ENCODE measurements at places on chromosomes 6 and 20.
A peak's percentile ranks its signal among the peaks of the same experiment; 100 is the strongest.

DNA sequence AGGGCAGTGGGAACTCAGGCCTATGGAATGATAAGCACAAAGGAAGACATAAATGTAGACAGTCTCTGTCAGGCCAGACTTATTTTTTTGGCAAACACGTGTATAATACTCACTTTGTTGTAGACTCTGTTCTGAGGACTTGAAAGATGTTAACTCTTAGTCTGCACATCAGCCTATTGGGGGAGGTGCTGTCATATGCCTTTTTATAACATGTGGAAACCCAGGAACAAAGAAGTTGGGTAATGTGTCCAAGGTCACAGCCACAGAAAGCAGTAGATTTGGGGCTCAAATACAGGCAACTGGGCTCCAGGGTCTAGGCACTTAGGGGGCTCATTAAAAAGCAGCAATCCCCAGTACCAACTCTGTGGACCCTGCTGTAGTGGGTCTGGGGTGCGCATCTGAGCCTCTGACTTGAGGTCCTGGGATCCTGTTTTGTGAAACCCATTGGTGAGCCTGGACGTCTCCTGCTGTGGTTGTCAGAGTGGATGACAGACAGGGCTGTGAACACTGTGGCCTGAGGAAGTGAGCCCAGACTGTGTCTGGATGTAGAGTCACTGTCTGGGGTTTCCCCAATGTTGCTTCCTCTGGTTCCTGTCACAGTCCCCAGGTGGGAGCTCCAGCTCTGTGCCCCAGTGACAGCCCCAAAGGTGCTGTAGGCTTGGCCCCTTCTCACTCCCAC, 50.0 kb downstream of the CDH26 start:
- DNase-seq = no peak

DNA sequence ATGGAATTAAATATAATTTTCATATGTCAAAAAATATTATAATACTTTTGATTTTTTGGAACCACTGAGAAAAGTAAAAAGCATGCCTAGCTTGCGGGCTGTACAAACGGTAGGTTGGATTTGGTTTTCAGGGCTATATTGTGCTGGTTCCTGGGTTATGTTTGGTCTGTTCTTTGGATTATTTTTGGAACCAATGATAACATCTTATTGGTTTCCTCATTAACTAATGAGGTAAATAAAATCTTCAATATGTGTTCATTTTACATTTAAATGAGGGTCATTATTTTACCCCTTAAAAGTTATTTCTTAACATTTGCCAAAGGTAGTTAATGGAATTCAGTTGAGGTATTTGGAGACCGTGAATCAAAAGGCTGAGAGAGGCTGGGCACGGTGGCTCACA, 96.6 kb downstream of the IMPG1 start:
- no peak for DNase-seq

GRCh38 chr6:11296449-11297375, 64.2 kb upstream of the NEDD9 start:
- peak; percentile 34 for DNase-seq

DNA sequence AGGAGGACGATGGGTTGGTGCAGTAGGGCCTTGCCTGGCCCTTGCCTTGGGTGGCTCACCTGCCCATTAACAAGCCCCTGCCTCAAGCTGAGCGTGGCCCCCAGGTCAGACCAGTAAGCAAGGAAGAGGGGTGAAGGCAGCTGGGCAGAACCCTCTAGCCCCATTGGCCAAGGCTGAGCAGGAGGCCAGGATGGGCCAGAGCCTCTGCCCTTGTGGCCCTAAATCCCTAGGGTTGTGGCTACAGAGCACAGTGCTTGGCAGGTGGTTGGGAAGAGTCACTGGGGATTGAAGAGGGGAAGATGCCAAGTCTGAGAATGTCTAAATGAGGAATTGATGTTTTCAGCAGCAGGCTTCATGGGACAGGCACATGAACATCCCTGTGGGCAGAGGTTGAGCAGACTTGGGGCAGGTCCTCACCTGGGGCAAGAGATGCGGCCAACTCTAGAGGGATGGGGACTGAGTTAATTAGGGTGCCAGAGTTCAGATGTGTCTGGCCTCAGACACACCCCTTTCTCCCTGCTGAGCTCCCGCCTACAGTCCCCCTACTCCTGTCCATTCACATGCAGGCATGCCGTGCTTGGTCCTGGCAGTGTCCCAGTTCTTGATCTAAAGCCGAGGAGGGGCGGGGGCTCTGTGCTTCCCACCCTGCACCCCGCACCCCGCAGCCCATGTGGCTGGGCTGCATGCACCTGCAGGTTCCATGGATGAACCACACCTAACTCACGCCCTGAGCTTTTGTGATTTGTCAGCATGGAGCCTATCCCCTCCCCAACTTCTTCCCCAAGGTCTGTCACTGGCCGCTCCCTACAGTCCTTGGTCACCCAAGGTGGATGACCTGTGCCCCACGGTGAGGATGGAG, 9.8 kb downstream of the GTSF1L start:
- no peak for DNase-seq

GRCh38 chr6:101013612-101014195, 132.6 kb upstream of the ASCC3 start:
- no peak for DNase-seq

DNA sequence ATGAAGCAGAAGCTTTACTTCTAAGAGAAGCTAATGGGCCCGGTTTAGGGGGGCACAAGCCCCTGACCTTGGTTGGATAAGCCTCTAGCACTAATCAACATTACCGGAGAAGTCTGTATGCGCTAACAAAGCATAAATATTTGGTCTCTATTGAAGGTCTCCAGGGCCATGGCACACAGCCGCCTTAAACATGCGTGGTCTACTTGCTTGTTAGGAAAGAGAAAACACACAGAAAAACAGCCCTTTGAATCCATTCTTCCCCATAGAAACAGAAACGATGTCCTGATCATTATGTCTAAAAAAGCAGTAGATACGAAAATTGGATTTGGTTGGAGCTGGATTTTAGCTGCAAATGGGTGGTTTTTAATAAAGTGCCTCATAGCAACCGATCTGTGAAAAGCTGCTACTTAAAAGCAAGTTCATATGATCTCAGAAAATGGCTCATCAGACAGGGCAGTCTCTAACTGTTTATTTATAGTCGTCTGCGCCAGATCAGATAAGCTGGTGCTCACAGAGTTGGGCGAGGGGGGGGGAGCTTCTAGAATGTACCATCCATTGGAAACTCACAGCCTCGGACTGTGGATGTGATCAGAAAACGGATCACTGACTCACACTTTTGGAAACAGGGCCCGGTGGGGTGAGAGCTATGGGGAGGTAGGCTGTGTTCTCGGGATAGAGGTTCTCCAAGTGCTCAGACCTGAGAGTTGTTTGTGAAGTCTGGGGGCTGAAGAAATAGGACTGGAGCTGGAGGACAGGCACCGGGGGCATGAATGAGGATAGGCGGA, 35.3 kb upstream of the APCDD1L start:
- DNase-seq = peak; percentile 8

DNA sequence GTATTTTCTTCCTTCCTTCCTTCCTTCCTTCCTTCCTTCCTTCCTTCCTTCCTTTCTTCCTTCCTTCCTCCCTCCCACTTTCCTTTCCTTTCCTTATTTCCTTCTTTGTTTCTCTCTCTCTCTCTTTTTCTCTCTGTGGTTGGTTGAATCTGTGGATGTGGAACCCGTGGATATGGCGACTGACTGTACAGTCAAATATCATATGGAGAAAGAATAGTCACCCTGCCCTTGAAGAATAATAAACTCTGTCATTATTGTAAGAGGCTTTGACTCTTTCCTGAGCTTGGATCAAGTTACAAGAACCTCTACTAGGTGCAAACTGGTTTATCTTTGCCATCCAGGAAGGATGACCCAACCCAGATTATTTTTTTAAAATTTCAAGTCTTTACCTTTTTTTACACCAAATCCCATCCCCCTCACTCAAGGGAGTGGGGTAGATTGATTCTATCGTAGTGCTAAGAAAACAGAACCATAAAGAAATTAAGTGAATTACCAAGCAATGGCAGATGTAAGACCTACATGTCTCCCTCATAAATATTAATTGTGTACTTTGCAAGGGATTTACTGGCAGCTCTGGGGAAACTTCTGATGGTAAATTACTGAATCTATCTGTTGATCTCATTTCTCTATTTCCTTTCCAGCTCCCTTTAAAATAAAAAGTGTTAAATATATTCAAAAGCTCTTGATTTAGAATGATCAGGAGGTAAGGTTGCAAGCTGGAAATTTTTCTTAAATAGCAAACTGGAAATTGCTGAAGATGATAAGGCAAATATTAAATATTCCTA, 667.5 kb downstream of the UTRN start:
- no peak for DNase-seq

DNA sequence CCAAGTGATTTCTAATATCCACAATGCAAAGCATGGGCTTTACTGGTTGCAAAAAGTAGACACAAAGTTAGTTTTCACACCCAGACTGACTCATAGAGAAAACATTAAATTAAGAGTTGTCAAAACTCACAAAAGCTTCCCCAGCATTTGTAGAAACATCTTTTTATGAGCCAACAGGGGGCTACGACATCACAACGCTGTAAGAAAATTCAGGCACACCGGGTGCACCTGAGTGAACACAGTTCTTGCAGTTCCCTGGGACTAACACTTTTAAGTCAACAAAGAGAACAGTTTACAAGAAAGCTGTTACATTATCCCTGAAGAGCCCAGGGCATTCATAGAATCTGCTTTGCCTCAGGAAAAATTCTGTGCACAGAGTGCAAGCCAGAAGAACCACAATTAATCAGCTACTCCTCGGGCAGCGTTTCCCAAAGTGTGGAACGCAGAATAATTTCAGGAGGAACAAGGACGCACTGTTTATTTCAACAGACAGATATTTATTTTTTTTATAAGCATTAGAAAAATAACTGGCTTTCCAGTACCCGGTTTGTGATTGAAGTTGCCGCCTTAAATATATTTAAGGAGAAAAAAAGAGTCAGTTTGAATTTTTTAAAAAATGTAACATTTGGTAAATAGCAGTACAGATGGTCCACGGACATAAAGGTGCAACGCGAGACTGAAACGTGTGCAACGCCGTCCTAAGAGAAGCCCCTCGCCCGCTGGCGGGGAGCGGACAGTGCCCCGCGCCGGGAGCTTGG, 1.2 kb downstream of the NCOA5 start:
- DNase-seq = peak; percentile 41

- no peak for DNase-seq
Observed at GRCh38 chr6:45737331-45738056, 278.2 kb downstream of the CLIC5 start.

DNA sequence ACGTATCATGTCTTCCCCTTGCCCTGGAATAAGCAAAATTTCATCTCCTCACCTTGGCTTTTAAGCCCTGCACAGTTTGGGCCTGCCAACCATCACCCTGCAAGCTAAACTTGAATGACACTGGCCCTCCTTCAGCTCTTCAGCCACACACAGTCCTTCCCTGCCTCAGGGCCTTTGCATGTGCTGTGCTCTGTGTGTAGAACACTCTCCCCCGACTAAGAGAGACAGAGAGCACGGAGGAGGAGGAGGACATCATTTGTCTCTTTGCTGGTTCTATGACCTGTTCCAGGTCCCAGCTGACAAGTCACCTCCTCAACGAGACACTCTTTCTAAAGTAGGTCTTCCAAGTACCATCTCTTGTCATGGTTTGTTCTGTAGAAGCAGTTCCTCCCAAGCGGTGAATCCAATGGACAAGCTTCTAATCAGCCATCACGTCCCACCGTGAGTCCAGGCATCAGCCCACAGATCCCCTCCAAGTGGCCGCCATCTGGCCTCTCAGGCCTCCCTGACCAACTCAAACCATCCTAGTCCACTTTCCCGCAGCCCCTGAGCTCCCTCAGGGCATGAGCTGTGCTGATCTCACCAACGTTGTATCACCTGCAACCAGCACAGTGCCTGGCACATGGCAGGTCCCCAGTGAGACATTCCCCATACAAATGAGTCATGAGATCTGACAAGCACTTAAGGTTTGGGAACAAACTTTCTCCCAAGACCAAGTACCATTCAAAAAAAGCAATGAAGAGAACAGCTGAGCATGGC, 30.5 kb downstream of the NFATC2 start:
- DNase-seq = no peak

- DNase-seq = no peak
Observed at GRCh38 chr6:37315157-37315515, 38.6 kb upstream of the RNF8 start.

DNA sequence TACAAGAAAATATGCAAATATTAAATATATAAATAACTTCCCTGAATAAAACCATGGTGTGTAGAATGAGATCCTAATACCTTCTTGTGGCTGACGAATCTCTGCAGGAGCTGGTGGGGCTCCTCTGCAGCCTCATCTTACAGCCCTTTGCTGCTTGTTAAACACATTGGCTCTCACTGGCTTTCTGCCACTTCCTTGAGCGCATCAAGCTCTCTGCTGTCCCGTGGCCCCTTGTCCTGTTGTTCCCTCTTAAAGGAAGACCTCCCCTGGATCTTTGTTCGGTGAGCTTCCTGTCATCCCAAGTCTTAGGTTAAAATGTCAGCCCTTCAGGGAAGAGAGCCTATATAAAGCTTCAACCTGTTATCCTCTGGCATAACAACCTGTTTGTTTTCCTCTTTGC, 519.6 kb downstream of the DOK5 start:
- peak; percentile 17 for DNase-seq

DNA sequence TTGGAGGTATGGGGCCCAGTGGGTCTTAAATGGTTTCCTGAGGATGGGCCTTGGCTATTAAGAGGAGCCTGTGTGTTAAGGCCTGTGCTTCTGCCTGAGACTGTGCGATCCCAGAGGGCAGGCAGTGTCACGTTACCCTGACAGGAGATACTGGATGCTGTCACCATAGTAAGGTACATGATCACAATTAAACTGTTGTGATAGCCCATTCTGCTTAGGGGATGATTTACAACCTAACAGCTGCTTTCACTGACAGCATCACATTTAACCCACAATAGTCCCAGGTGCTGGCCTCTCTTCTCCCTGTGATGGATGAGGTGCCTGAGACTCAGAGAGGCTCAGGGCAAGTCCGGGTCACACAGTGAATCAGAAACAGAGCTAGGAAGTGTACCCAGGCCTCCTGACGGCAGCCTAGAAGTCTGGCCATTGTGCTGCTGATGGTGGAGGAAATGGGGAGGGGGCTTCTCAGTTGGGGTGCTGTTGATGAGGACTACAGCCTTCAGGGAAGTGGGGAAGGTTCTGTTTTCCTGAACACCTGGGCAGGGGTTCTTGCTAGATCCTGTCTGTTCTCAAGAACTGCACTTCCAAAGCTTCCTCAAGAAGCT, 97.3 kb downstream of the MDGA1 start:
- DNase-seq = no peak

DNA sequence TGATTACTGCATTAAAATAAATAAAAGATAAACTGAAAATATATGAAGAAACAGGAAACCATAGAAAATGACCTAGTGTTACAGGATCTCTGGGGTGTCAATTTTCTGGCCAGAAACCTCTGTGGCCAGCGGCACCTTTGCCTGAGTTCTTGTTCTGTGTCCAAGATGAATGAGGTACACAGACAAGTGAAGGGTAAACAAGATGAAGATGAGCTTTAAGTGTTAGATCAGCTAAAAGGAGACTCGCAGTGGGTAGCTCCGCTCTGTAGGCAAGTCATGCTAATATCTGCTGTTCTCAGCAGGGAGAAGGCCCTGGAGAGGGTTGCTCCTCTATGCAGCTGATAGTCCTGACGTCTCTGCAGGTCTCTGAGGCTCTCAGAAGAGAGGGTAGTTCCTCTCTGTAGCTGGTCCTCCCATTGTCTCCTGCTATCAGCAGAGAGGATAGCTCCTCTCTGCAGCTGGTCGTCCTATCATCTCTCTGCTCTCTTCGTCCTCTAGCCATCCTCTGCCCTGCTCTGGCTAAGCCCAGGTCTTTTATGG, 35.9 kb upstream of the TBC1D22B start:
- DNase-seq = no peak
